Activated T-helper 2 cell treated with anti-CD3 and anti-CD28 coated beads, Interferon-gamma antibody, Interleukin-2, Interleukin-4, amounts not matched to agents 10 μg/mL and 5 μg/mL and 100 μg/mL, durations not matched to agents 14 hours and 24 hours and 36 hours (primary cell): ENCODE measurements at places on chromosomes 2 and 18. TPM values are rescaled to one million over a fixed set of nuclear protein-coding genes. Genes with fewer than 3 reads are reported as not detected.

GRCh38 chr2:102235491-102235890, 48.7 kb downstream of the IL1RL2 start:
- peaks cover 2% of the 10 kb centered on the region for H3K27me3 ChIP-seq
- no peak for DNase-seq
- H3K4me1 ChIP-seq = peaks cover 48% of the 10 kb centered on the region
- no peak overlapping the region for H3K4me3 ChIP-seq
- no peak overlapping the region for H3K27ac ChIP-seq
- H3K36me3 ChIP-seq = no peaks in the 10 kb centered on the region

- no peak for DNase-seq
- peak overlapping the region; percentile 69 for H3K27ac ChIP-seq
- no peaks in the 10 kb centered on the region for H3K27me3 ChIP-seq
These were observed 16.9 kb upstream of the RNU4ATAC start for GRCh38 chr2:121513597-121514333.

DNA sequence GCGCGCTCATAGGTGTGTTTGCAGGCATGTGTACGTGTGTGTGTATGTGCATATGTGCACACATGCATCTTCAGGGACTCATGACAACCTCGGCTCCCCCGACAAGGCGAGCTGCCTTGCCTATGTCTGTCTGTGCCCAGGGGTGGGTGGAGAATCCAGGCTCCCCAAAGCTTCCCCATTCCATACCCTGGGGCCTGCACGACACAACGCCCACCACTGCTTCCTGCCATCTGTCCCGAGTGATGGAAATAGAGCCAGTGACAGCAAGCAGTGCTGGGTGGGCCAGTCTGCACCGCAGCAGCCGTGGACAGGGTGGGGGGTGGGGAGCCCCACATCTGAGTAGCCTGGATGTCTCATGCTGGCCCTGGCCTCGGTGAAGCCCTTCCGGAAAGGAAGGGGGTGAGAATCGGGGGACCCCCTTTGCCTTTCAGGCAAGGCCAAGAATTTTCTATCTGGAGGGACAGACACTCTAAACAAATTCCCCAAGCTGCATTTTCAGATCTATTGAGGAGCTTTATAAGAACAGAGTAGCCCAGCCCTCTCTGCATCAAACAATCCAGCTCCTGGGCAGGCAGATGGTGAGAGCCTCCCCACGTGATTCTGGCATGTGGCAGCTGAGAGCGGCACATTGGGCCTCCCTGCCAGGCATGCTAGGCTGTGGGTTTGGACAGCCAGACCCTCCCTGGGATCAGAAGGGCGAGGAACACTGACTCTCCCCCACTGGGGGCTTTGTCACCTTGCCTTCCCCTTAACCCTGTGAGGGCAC, 4.9 kb downstream of the KCNIP3 start:
- no peak overlapping the region for H3K27ac ChIP-seq
- DNase-seq = no peak
- no peak overlapping the region for H3K4me3 ChIP-seq
- H3K27me3 ChIP-seq = no peaks in the 10 kb centered on the region
- H3K36me3 ChIP-seq = no peaks in the 10 kb centered on the region
- H3K4me1 ChIP-seq = no peaks in the 10 kb centered on the region

DNA sequence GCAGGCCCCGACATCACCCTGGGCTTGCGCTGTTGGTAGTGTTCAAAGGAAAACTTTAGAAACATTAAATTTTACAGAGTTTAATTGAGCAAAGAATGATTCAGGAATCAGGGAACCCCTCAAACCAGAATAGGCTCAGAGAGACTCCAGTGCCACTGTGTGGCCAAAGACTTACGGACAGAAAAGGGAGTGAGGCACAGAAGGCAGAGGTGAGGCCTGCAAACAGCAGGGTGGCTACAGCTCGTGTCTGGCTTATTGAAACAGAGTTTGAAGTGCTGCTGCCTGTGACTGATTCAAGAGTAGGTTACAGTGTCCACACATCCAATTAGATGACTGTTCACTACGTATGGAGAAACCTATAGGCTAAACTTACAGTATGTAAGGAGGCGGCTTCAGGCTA, 2.4 kb upstream of the CTDP1 start:
- H3K4me1 ChIP-seq = peaks cover 39% of the 10 kb centered on the region
- peak overlapping the region; percentile 92 for H3K4me3 ChIP-seq
- H3K27me3 ChIP-seq = no peaks in the 10 kb centered on the region
- H3K36me3 ChIP-seq = peaks cover 42% of the 10 kb centered on the region
- DNase-seq = no peak

GRCh38 chr2:46850742-46851141, 64.9 kb downstream of the MCFD2 start:
- H3K4me1 ChIP-seq = no peaks in the 10 kb centered on the region
- H3K27ac ChIP-seq = no peak overlapping the region
- no peaks in the 10 kb centered on the region for H3K36me3 ChIP-seq
- peaks cover 13% of the 10 kb centered on the region for H3K27me3 ChIP-seq
- H3K4me3 ChIP-seq = no peak overlapping the region

- H3K4me1 ChIP-seq = no peaks in the 10 kb centered on the region
- no peaks in the 10 kb centered on the region for H3K36me3 ChIP-seq
- DNase-seq = no peak
- H3K4me3 ChIP-seq = no peak overlapping the region
These were observed 1098.0 kb upstream of the ZEB2 start for GRCh38 chr2:145617906-145618305.

DNA sequence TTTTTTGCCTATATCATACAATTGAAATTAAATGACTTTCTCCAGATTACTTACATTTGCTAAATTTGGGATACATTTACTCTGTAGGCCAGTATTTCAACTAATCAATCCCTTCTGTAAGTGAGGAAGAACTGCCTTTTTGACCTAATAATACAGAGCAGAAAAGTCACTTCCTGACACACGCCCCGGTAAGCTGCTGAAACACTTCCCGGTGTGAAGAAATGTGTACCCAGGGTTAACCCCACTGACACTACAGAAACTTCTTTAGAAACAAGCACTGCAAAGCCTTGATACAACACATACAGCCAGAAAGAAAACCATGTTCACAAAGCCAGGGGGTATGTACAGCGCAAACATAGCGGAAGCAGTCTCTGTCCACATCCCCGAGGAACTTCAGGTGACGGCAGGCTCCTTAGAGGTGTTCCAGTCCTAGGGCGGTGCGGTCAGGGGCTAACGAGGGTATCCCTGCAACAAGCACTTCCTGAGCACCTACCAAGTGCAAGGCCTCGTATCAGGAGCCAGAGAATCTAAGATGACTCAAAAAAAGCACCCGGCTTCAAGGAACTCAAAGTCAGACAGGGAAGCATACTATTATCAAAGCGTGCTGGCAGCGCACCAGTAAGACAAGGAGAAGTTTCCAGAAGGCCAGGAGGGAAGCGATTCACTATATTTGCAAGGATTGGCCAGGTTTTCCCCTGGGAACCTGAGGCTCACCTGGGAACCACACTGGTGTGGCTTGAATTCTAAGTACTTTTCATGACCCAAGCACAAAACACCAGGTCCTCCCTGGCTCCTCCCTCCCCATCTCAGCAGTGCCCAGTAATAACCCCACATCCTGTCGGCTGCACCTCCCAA, 46.6 kb downstream of the ZNF516 start:
- H3K27me3 ChIP-seq = peaks cover 30% of the 10 kb centered on the region
- H3K4me1 ChIP-seq = peaks cover 15% of the 10 kb centered on the region
- no peaks in the 10 kb centered on the region for H3K36me3 ChIP-seq
- no peak overlapping the region for H3K4me3 ChIP-seq

DNA sequence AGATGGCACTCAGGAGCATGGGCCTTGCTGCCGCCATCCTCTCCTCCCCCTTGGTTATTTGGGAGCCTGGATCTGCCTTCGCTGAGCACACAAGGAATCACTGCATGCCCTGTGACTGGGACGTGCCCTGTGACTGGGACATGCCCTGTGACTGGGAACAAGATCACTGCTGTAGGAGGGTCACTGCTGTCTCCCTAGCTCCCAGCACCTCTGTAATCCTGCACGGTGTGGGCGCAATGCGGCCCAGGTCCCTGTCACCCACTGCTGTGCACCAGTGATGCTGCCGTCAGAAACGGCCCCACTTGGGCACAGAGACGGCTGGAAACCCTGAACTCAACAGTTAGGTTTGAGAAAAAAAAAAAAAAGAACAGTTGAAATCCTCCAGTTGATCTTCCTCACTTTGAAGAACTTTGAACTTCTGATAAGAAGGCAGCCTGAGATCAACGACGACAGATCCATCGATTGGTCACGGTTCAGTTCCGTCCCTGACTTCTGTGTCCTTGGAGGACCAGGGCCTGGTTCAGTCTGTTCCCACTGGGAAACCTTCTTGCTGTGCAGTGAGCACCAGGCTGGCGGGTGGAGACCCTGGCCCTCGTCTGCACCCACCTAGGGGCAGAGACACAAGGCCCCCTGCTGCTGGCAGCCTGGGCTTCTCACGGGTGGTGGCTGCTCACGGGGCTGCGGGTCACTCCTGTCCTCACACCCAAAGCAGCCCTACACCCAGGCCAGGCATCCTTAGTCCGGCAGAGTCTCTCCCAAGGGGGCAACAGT, 125.9 kb downstream of the PXDN start:
- no peak overlapping the region for H3K4me3 ChIP-seq
- no peaks in the 10 kb centered on the region for H3K4me1 ChIP-seq
- H3K27ac ChIP-seq = no peak overlapping the region
- DNase-seq = no peak

The GKN1 gene
- total RNA-seq = not detected in 2 replicates

The TGFA gene
- not detected in 2 replicates for total RNA-seq

The GAREM1 gene
- not detected in 2 replicates for total RNA-seq

The ACMSD gene
- total RNA-seq = not detected in 2 replicates
